Liver (tissue), 10 donors: ENCODE measurements at places on chromosomes 3 and 15. TPM values are rescaled to one million over a fixed set of nuclear protein-coding genes. Genes with fewer than 3 reads are reported as not detected.

Gene GFM1
- polyA plus RNA-seq = 33.8 TPM

DNA sequence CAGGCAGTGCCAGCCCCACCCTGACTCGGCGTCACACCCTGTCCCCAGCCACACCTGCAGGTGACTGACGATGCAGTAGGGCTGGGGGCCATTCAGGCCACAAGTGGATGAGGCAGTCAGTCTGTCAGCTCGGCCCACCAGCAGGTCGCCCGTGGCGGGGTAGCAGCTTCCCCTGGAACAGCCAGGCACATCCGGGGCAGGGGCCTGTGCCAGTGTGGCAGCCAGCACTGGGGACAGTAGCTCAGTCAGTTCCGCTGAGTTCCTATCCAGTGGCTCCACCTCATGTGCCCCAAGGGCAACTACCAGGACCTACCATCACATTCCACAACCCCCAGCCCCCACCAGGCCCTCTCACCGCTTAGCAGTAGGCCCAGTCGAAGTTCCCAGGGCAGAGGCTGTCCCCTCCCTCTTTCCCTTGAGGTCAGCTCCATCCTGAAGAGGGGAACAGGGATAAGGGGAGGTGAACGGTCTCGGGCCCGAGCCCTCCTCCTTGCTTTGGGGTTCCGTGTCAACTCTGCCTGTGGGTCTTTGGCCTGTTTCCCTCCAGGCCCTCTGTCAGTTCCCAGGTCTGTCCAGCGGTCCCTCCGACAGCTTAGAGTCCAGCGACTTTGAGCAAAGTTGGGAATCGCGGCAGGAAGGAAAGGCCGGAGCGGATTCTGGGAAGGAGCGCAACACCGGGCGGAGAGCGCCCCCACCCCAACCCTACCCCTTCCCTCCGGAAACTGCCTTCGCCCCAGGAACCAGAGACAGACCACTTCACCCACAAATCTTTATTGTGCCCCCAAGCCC, at the start of gene LAMB2:
Gene LAMB2, minus strand, starts transcription at position 614 of the 789 bp plus-strand sequence. Its CDS starts 183 bp downstream, at position 431.
- peak; percentile 61 for DNase-seq

Gene CRYBG3
- 1.1 TPM for polyA plus RNA-seq

DNA sequence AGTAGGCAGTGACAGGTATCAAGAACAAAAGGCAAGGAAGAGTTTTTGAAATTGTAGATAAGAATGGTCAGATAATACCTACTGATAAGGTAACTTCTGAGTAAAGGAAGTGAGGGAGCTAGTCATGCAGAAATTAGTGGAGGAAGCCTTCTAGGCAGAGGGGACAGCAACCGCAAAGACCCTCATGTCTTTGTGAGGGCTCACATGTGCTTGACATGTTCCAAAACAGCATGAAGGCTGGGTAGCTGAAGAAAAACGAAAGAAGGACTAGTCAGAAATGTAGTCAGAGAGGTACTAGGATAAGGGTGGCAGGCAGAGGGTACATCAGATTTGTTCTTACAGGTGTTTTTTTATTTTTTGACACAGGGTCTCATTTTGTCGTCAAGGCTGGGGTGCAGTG, 5.3 kb downstream of the SIN3A start:
- no peak for DNase-seq

DNA sequence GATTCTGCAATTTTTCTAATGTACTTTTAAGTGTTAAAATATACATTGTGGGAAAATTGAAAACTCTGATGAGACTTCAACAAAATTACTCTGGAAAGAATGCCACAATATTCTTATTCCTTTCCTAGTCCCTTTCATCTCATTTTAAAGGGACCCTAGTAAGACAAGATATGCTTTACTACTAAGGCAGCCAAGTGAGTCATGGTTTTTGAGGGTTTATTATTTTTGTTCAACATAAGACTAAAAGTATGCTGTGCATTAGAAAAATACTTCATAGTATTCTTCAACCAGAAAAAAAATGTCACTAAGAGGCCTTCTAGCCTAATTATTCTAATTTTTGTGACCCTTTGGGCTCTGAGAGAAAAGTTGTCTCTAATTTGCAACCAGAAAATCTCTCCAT, 7.4 kb downstream of the IL12A start:
- no peak for DNase-seq

Gene CERS3
- polyA plus RNA-seq = not detected

DNA sequence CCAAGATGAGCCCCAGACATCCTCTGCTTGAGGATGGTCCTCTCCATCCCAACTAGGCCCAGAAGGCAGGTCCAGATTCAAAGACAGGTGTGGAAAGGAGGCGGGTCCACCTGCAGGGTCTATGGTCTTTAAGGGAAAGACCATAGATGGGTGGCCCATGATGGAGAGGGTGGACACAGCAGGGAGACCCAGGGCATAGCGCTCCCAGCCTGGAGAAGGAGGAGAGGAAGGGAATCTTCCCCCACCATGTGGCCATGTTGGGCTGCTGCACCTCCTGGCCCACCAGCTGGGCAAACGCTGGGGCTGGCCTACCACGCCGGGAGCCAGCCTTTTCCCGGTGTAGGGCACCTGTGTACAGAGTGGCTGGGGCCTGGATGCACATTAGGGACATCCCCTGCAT, 265.2 kb upstream of the TLE3 start:
- no peak for DNase-seq

Gene FANCD2
- polyA plus RNA-seq = 0.76 TPM

DNA sequence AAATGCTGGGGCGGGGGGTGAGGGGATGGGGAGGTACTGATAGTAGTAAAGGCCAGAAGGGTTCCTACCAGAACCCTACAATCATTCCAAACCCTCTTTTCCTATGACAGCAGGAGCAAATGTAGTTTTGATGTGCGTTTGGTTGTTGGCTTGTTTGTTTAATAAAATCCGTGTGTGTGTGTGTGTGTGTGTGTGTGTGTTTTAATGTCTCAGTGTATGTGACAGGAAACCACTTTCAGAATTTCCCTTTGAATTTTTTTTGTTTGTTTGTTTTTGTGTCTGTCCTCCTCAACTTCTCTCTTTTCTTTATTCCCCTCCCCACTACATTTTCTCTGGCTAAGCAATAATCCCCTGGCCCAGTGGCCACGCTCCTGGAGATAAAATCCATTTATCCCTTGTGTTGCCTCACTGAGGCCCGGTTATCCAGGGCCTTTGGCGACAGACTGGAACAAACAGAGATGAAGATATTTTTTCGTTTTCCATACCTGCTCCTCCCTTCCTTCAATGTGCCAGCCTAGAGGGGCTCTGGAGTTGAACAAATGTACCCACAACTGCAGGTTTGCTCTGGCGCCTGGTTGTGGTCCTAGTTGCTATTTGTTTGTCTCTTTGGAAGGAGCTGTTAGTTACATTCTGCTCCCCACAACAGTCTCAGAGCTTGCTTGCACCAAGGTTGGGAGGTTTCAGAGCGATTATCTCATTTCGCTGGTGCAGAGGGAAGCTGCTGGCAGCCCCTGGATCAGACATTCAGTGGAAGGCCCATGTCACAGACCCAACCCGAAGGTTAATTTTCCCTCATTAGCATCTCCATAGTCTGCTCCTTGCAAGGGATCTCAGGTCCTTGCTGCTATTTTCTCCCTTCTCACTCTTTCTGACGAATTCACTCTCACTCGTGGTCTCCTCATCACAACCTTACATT, 17.9 kb downstream of the NR2F2 start:
- DNase-seq = peak; percentile 13

DNA sequence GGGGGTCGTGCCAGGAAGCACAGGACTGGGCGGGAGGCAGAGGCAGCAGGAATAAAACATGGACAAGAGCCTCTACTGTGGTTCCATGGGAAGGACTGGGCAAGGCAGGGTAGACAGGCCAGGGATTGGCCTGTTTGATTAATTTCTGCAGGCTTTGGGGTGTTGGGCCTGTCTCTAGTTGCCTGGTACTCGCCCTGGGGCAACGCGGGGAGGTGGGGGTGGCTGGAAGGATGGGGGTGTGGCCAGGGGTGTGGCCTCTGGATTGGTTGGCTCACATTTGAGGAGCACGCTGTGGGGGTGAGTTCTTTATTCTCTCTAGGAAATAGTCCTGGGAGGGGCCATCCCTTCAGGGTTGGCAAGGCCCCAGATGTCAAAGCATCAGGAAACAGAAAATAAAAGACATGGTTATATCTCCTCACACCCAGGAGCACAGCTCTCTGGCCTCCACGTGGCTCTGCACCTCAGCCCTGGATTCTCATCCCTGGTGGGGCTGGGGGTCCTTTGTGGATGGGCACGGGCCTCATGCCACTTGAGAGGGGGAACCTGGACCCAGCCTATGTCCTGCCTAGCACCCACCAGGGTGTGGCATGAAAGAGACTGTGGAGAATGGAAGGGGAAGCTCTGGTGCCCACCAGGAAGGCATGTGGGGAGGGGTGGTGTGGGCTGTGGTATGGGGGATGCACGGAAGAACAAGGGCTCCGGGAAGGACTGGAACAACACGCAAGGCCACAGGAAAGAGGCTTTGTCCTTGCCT, 223.0 kb upstream of the LYSMD4 start:
- DNase-seq = peak; percentile 24

- DNase-seq = no peak
These were observed 160.9 kb downstream of the TIGIT start for GRCh38 chr3:114454551-114455251.

Gene SEMA3F
- polyA plus RNA-seq = 0.60 TPM

GRCh38 chr3:88090681-88091080, 31.6 kb downstream of the ZNF654 start:
- DNase-seq = no peak

Gene HGD
- 250 TPM for polyA plus RNA-seq

GRCh38 chr3:176415661-176416295, 781.5 kb downstream of the TBL1XR1 start:
- DNase-seq = no peak

DNA sequence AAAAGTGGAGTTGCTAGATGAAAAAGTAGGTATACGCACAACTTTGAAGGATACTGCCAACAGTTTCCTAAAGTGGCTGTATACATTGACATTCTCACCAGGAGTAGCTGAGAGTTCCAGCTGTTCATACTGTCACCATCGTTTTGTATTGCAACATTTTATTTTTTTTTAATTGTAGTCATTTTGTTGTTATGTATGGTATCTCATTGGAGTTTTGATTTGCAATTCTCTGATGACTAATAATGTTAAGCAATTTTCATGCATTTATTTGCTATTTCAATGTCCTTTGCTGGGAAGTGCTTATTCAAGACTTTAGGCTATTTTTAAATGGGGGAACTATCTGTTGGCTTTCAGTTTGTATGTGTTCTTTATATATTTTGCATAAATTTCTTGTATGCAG, 185.1 kb upstream of the TGFBR2 start:
- no peak for DNase-seq

DNA sequence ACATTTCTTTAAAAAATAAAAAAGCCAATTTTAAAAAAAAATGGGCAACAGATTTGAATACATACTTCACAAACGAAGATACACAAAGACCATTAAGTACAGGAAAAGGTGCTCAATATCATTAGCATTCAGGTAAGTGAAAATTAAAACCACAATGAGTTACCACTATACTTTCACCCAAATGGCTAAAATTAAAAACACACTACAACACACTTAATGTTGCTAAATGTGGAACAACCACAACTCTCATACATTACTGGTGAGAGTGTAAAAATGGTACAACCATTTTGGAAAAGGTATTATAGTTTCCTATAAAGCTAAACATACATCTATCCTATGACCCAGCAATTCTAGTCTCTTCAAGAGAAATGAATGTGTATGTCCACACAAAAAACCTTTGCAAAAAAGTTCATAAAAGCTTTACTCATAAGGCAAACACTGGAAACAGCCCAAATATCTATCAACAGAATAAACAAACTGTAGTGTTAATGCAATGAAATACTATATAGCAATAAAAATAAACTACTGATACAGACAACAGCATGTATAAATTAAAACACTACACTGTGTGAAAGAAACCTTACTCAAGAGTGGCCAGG, 14.9 kb downstream of the IP6K1 start:
- no peak for DNase-seq

Gene OR5H6
- not detected for polyA plus RNA-seq

DNA sequence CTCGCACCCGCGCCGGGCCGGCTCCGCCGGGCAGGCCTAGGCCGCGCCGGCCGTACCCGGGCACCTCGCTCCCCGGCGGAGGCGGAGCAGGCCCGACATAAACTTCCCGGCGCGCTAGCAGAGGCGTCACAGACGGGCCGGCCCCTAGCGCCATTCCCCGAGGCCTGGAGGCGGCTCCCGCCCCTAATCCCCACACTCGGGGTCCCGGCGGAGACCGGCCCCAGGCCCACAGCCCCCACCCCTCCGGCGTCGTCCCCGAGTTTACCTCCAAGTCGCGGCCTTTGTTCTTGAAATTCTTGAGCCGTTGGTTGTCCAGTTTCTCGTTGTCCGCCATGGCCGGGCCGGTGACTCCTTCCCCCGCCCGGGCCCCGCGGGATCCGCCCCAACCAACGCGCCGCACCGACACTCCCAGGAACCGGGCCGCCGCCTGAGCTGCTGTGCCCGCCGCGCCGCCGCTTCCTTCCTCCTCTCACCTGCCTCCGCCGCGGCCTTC, 376 bp downstream of the KPNA4 start:
- no peak for DNase-seq

- DNase-seq = no peak
These were observed 1072.0 kb downstream of the NSUN3 start for GRCh38 chr3:95134693-95135413.

DNA sequence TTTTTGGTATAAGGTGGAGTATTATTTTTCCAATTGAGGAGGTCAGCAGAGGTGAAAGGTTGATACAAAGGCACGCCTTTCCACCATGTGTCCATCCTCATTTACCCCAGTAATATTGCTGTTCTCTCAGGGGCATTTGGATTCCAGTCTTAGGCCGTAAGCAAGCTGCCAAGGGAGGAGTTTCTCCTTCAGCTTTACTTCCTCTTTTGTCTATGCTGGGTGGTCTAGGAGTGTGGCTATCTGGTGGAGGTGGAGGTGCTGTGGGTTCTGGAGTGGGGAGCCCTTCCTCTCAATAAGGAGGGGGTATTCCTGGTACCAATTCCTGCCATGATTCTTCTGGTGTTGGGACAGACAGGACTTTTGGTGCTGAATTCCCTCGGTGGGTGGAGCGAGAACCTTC, 340.6 kb downstream of the KCNH8 start:
- DNase-seq = no peak

DNA sequence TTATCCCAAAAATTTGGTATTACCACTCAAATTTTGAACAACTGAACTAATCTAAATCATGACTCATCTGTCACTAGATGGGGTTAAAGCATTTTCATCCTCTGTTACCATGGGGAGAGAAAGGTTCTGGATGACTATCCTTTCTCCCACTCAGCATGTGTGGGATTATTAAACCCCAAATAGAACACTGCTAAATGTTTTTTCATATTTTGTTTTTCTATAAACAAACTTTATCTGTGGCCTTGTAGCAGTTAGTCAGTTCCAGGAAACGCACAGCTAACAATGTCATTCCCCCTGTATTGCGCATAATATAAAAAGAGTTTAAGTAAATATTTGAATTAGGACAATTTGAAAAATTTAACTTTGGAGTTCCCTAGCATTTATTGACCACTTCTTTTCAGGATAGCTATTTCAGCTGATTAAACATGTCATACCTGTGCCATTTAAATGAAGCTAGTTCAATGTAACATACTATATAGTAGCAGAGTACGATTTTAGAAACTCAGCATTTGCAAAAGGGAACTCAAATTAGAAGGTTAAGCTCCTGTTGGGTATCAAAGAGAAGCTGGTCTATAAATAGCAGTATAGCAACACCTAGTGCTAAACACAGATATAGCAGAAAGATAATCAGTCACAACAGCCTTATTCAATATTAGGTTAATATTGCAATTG, 9.2 kb upstream of the TMEM212 start:
- no peak for DNase-seq
